ENCODE measurements at places on chromosomes 5 and 9.

- no peak for DNase-seq
These were observed 170.5 kb downstream of the GABBR2 start for GRCh38 chr9:98538203-98538602.

GRCh38 chr9:3955305-3955687, 344.6 kb downstream of the GLIS3 start:
- DNase-seq = peak; percentile 56

DNA sequence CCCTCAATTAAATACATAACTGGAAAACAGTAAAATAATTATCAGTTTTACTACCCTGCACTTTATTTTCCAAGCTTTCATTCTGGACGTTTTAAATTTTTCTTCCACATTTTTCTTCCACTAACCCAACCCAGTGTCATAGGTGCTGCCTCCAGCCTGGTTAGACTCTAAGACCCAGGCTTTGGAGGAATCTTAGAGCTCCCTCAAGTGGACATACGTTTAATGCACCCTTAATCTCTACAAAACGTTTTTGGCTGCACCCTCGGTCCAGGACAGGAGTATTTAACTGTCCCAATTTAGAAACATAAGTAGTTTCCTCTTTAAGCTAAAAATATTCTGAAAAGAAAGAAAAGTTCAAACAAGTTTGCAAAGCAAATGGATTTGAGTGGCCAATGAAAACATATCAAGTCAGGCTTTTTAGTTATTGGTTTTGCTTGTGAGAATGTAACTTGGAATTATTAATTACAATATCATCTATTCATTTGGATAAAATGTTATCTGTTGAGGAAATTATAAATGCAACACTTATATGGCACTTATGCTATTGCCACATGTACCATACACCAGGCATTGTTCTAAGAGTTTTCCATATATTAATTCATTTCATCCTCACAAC, 38.9 kb downstream of the CDH6 start:
- DNase-seq = peak; percentile 57

- no peak for DNase-seq
These were observed 69.7 kb upstream of the RANBP3L start for GRCh38 chr5:36371366-36371765.

DNA sequence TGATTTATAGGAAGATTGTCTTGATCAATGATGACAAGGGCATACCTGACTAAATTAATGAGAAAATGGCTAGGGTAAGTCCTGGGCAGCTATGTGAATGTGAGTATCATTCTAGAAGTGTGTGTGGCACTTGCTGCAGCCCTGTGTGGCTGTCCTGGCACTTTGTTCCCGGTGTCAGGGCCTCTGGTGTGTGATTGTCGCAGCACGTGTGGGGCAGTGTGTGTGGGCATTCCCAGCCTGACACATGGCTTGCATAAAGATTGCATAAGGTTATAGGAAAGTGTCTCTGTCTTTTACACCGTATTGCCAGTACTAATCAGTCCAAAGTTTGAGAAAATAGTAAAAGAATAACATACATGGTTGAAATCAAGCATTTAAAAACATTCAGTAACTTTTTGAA, 74.4 kb downstream of the TRIO start:
- no peak for DNase-seq

GRCh38 chr9:132694144-132694543, 23.9 kb downstream of the GTF3C4 start:
- DNase-seq = no peak
